Activated CD4-positive, CD25-positive, alpha-beta regulatory T cell (primary cell): ENCODE measurements at places on chromosomes 12 and 14.

- no peak for DNase-seq
Observed at GRCh38 chr12:49959685-49960473, 1.8 kb upstream of the AQP5 start.

- no peak for DNase-seq
Observed at GRCh38 chr12:131190965-131191364, 237.3 kb downstream of the ADGRD1 start.

- DNase-seq: no peak
Observed at GRCh38 chr12:28936711-28937110, 212.4 kb upstream of the FAR2 start.

GRCh38 chr12:62438098-62438692 lies 28.4 kb upstream of the MON2 start:
- no peak for DNase-seq

- no peak for DNase-seq
Observed at GRCh38 chr12:13891902-13892301, 89.5 kb downstream of the GRIN2B start.

DNA sequence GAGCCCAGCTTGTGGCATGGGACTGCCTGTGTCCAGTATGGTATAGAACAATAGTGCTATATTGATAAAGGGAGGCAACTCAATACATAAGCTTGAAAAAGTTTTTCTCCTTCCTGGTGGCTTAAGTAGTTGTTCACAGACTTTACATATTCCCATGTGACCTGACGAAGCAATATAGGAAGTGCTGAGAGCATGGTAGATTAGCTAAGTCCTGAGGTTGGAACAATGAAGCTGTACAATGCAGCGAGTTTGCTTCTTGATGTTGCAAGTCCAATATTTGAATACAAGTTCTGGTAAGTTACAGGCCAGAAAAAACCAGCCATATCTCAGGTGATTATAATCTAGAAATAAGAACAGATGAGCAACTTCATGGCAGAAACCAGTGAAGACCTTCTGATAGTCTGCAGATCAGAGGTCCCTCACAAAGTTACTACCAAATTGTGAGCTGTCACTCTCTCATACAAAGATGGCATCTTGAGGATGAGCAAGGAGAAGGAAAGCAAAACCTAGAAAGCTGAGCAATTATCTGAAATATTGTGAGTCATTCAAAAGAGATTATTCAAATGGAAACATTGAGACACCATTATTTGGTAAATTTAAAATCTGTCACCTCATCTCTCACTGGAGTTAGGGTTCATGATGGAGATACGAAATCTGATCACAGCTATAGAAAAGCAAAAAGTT lies 72.9 kb upstream of the BTG1 start:
- DNase-seq: no peak

- DNase-seq: no peak
Observed at GRCh38 chr14:22606380-22606779, 8.3 kb downstream of the ABHD4 start.

- DNase-seq: no peak
Observed at GRCh38 chr12:43310596-43310995, 241.4 kb downstream of the ADAMTS20 start.

DNA sequence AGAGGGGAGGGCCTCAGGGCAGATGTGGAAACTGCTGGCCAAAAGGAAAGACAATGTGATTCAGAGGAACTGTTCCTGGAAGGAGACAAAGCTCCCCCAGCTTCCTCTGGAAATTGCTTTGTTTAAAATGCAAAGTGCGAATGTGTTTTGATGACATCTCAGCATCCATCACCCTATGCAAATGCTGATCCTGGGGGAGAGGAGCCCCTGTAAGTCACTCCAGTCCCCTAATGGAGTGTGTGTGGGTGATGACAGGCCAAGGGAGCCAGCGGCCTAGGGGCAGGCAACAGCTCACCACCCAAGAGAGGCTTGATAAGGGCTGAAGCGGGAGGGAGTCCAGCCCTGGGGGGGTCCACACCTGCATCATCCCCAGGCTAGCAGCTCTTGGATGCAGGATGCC lies 134.2 kb downstream of the ESRRB start:
- DNase-seq: no peak

- no peak for DNase-seq
Observed at GRCh38 chr12:56867216-56867615, 67.0 kb downstream of the SDR9C7 start.

GRCh38 chr12:68497702-68498101 lies 113.0 kb upstream of the RAP1B start:
- DNase-seq: no peak

DNA sequence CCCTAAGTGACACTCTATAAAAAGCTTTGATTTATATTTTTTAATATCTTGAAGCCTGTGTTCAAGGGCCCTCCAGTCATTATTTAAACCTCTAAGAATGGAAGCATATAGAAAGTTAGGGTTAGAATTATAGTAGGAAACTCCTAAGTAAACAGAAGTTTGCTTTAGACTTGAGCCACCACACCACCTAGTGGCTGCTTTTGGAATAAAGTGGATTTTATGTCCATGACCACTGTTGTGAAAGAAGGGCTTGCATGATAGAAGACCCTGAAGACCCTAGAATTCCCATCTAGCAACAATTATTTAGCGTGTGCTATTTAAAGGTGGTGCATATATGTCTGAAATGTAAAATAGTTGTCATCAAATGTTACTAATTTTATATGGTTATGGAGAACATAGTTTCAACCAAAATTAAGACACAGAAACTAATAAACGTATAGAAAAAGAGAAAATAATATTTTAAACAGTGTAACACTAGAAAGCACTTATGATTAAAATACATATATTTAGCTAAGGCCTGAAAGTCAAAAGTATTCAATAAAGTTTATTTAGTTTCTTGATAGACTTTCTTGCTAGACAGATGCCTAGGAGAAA lies 21.3 kb downstream of the LRRIQ1 start:
- DNase-seq: no peak

GRCh38 chr12:6869049-6870021 lies 2.0 kb downstream of the TPI1 start:
- peak; percentile 72 for DNase-seq

GRCh38 chr12:12717586-12718380 lies 615 bp downstream of the CDKN1B start:
- no peak for DNase-seq

DNA sequence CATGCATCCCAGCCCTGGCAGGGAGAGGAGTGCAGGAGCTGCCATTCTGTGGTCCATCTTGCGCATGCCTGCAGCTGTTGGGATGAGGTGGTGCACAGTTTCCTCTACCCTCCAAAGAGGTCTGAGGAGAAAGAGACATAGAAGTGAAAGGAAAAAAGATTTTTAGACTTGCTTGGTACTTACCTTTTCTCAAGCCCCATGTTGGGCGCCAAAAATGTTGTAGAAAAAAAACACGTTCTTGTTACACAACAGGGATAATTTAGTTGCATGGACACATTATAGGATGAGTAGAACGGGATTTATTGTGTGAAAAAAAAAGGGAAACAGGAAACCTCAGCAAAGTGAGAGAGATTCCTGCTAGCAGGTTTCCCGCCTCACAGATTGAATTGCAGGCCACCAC lies 244.4 kb upstream of the GARIN2 start:
- no peak for DNase-seq

- no peak for DNase-seq
Observed at GRCh38 chr14:24481622-24482324, 26.3 kb downstream of the CMA1 start.

- no peak for DNase-seq
Observed at GRCh38 chr14:53622447-53622846, 334.2 kb downstream of the BMP4 start.

GRCh38 chr12:99334285-99335056 lies 313.1 kb upstream of the GARIN6 start:
- DNase-seq: no peak

DNA sequence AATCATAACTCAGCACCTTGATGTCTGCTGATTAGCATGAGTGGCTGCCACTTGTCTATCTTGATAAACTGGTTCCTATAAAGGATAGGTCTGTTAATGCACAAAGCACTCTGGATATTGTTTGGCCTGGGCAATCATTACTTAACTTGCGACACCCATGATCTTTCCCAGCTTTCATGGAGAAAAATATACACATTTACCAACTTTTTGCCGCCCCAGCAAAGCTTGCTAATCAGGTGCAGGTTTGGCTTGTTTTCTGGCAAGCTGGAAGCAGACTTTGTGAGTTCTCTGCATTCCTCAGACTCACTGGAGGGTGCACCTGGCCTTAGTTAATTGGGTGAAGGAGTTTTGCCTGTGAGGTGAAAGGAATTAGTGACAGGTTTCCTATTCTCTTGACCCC lies 1126.4 kb upstream of the FLRT2 start:
- no peak for DNase-seq

- DNase-seq: no peak
Observed at GRCh38 chr12:29051221-29051620, 97.9 kb upstream of the FAR2 start.
